Activated CD4-positive, alpha-beta T cell treated with anti-CD3 and anti-CD28 coated beads, Interleukin-2, amount 50 U/mL, for 16 hours (primary cell): ENCODE measurements at places on chromosomes 4 and X.

- DNase-seq: no peak
These were observed 9.3 kb upstream of the EFHC2 start for GRCh38 chrX:44352758-44353157.

- DNase-seq: no peak
These were observed 262.7 kb downstream of the PDHA2 start for GRCh38 chr4:96102541-96103026.

DNA sequence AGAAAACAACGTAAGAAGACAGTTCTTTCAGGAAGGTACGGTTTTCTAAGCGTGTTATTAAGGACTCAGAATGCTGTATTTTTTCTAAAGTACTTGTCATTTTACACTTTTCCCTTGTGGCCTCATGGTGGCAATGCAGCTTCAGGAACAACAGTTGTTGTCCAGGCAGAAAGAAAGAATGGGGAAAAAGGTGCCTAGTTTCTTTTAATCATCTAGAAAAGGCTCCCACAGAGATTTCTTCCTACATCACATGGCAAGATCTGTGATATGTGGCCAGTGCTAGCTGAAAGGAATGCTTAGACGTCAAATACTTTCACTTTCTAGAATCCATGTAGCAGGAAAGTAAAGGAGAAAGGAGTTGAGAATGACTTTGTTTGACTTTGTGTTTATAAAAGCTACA, 49.0 kb upstream of the TRAM1L1 start:
- DNase-seq: no peak

GRCh38 chr4:109764376-109764775, 34.5 kb upstream of the PLA2G12A start:
- no peak for DNase-seq

DNA sequence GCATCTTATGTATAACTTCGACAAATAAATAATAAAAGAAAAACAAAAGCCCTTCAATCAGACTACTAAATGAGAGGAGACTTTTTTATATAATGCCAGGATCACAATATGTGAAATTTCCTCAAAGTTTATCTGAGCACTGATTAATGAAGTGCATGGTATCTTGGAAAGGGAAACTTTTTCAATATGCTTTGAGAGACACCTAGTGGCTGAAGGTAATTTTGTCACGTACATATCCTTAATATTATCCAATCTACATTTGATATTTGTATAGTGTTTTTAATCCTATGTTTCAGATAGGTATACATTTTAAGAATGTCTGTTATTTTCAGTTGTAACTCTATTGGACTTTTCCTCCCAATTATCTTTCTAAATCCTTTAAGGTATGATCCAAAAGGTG, 146.8 kb downstream of the KLHL4 start:
- peak; percentile 6 for DNase-seq

DNA sequence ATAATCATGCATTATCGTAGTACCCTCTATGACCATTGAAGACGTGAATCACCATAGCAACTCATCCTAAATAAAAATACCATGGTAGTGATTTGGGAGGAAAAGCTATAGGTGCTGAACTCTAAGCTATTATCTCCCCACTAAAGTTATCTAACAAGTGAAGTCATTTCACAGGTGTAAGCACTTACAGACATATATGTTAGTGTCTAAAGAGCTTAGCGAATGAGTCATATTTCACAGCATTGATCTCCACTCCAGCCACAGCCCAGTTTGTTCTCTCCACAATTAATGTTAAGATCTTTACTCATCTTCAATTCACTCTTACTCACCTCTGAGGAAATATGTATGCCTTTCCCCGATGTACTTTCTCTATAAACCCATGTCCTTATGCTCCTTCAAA, 57.0 kb downstream of the DCAF8L1 start:
- DNase-seq: no peak

- DNase-seq: no peak
These were observed 220.0 kb upstream of the JADE1 start for GRCh38 chr4:128589384-128589965.

DNA sequence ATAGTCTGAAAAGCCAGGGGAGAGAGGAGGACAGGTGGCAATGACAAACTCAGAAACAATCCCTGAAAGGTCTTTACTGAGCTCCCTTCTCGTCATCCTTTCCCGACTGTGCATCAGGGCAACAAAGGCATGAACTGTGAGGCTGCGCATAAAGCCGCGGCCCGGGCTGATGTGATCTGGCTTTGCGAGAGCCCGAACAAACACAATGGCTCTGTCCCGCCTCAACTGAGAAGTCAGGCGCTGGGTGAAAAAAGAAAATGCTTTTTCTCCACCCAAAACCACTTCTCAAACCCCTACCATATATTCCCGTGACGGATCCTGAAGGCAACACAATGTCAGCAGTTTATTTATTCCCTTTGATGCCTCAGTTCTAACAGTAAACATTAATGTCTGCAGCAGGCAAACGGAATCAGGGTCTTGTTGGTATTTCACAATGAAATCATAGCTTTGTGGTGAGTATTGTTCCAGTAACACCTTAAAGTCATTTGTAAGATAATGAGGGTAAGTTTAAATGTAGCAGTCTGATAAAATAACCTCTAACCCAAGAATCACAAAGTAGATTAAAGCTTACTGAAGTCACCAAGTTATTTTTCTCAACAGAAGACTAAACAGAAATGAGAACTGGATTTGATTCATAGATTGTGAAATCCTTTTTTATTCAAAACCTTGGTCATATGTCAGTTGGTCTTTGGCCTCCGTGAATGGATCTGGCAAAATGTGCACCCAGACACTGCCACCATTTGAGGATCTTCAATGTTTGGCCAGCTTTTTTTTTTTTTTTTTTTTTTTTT, 67.4 kb downstream of the APBB2 start:
- no peak for DNase-seq

- no peak for DNase-seq
These were observed 98.4 kb downstream of the PHKA2 start for GRCh38 chrX:18885328-18886004.

GRCh38 chr4:72679666-72680065, 110.6 kb upstream of the ADAMTS3 start:
- no peak for DNase-seq

GRCh38 chr4:105896984-105897775, 1.9 kb downstream of the NPNT start:
- DNase-seq: no peak

GRCh38 chr4:120081726-120082125, 15.1 kb upstream of the MAD2L1 start:
- no peak for DNase-seq

DNA sequence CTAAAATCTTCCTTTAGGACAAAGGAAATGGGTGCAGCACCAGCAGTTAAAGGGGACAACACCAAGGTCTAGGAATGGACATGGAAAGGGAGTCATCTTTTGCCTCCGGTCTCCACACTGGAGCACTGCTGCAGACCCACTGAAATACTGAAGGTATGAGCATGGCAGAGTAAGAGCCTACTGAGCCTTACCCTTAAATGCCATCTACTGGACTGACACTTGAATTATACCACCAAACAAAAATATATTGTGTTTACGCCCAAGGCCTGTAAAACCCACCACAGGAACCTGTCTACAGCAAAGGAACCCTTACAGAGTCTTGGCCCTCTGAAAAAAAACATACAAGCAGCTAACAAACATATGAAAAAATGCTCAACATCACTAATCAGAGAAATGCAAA, 443.4 kb downstream of the CCSER1 start:
- DNase-seq: no peak
